ENCODE measurements at places on chromosomes 6 and 20. TPM values are rescaled to one million over a fixed set of nuclear protein-coding genes. Genes with fewer than 3 reads are reported as not detected.

DNA sequence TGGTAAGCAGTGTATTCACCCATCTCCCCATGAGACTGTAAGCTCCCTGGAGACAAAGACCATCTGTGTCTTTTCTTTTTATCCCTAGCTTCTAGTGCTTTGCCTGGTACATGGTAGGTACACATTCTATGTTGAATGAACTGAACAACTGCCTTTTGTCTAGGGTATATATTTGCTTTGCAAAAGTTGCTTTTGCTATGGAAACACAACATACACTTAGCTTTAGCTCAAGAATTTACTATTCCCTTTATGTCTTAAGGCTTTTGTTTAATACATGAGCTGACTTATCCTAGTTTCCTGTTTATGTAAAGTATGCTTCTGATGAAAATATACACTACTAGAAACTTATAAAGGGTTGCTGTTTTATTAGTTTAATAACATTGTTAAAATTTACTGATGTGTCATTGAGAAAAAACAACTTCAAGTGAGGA, 198.2 kb downstream of the PRL start:
- no peak for DNase-seq

CLPSL1 gene
- not detected for total RNA-seq

DNA sequence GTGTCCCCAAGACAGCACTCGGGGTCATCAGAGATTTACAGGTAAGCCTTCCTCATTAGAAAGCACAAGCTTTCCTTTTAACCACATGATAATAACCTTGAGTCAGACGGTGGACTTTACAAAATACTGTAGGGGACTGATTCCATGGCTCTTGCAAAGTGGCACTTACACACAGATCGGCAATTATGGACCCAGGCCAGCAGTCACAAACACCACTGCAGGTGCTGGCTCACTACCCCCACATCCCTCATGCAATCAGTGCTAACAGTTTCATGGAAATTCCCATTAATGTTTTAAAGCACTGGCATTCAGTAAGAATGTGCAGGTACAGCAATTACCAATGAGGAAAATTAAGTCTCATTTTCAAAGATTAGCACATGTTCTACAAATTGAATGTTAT, 516.5 kb downstream of the PRKN start:
- no peak for DNase-seq

FAM217A gene
- not detected for total RNA-seq

GRCh38 chr6:98946266-98946878, 1.4 kb downstream of the FBXL4 start:
- no peak for DNase-seq

DNA sequence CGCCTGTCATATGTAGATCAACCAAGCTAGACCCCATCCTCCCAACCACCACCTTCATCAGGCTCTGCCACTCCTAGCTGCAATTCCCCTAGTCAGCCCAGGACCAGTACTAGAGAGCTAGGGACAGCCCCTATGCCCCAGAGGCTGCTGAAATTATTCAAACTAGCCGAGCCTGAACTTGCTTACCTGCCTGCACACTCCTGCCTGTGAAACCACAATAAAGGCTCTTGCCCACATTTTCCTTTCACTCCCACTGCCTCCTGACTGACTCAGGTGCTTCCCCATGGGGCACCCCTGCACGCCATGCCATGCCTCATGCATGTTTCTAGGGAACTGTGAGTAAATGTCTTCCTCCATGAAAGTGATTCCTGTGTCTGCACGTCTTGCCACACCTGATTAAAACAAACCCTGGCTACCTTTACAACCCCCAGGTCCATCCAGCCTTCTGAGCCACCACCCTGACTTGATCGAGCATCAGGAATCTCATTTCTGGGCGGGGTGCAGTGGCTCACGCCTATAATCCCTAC, 66.5 kb upstream of the IER3 start:
- DNase-seq: no peak

- DNase-seq: no peak
Measured at GRCh38 chr6:125259354-125259736, 42.4 kb downstream of the HDDC2 start.

- DNase-seq: no peak
Measured at GRCh38 chr6:49556429-49556837, 6.0 kb downstream of the C6orf141 start.

GRCh38 chr6:42316981-42317380, 99.3 kb upstream of the MRPS10 start:
- no peak for DNase-seq

GRCh38 chr6:100751590-100751989, 129.5 kb downstream of the ASCC3 start:
- no peak for DNase-seq

GRCh38 chr6:138537106-138537505, 37.8 kb upstream of the NHSL1 start:
- no peak for DNase-seq

BMP5 gene
- total RNA-seq: not detected

GRCh38 chr6:6891949-6892461, 215.8 kb upstream of the RREB1 start:
- DNase-seq: no peak

PRL gene
- total RNA-seq: not detected

GRCh38 chr6:112933947-112934346, 586.8 kb downstream of the RFPL4B start:
- DNase-seq: no peak

DNA sequence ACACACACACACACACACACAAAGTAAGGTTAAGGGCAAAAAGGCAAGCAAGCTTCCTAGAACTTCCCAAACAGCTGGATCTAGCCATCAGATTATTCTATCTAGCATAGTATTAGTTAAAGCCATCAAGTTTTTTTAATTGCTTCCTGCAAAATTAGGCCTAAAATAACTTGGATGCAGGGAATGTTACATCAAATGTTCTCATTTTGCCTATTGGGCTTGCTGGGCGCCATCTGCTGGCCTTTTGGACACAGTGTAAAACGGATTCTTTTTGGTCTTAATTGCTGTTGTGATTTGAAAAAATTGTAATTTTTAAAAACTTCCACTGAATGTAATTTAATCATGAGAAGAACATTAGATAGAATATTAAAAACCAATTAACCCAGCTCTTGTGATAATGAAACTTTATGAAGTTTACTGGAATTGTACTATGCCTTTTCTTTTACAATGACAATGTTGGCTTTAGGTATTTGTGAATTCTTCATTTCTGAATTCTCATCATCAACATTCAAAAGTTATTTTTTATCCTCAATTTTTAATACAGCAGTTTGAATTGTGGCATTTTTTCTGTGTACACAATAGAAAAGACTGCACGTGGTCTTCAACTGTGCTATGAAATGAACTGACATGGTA, 6.8 kb downstream of the MKKS start:
- DNase-seq: no peak

GRCh38 chr6:161772176-161772575, 498.3 kb upstream of the AGPAT4 start:
- DNase-seq: no peak

DNA sequence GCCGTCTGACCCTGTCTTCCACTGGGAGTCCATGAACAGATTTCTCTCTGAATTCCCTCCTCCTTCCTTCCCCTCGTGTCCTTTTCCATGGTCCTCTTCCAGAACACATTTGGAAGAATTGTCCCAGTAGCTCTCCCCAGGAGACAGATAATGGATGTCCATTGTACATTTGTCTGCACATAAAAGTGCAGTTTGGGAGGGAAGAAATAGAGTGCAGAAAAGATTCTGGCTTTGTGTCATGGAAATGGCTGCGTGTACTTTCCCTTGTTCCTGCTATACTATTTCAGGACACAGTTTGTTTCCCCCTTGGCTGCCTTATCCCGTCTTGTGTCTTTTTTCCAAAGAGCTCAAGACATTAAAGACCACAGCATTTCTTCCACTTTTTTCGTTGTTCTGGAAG, 127.6 kb downstream of the SYNDIG1 start:
- no peak for DNase-seq

DNA sequence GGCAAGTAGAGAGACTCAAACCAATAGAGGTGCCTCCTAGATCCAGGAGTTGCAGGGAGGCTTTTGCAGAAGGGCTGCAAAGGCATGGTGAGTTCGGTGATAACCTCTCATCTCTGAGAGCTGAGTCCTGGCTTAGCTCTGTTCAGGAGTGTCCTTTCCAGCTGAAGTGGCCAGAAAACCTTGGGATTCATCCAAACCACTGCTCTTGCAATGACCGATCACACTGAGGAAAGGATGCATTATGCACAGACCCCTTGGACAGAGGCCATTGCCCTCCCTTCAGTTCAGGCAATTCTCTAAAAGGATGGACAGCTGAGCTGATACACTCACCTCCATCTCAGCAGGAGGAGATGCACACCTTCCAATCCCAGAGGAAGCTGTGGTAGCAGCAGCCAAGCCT, 158.8 kb upstream of the ENPP5 start:
- DNase-seq: no peak

DNA sequence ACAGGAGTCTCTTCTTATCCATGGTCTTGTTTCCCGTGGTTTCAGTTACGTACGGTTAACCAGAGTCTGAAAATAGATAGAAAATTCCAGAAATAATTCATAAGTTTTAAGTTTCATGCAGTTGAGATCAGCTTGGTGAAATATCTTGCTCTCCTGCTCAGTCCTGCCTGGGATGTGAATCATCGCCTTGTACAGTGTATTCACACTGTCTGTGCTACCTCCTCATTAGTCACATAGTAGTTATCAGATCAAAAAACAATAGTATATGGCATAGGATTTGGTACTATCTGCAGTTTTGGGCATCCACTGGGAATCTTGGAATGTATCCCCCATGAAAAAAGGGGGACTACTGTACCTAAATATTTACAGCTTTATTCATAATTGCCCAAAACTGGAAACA, 22.7 kb upstream of the MOCS1 start:
- no peak for DNase-seq

HSPA12B gene
- 0.26 TPM for total RNA-seq

GRCh38 chr6:100453701-100454521, 10.8 kb downstream of the SIM1 start:
- DNase-seq: no peak

DNA sequence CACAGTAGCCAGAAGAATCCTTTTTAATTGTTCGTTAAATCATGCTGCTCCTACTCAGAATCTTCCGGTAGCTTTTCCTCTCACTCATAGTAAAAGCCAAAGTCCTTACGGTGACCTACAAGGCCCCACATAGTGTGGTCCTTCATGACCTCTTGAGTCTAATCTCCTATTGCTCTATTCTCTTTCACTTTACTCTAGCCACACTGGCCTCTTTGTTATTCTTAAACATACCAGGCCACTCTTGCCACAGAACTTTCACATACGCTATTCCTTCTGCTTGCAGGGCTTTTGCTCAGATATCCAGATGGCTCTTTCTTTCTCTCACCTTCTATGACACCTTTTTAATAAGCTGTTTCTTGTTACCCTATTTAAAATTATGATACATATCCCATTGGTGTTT, 25.7 kb downstream of the ZNF391 start:
- DNase-seq: no peak

- DNase-seq: no peak
Measured at GRCh38 chr20:58636983-58637421, 14.1 kb upstream of the STX16 start.

DNA sequence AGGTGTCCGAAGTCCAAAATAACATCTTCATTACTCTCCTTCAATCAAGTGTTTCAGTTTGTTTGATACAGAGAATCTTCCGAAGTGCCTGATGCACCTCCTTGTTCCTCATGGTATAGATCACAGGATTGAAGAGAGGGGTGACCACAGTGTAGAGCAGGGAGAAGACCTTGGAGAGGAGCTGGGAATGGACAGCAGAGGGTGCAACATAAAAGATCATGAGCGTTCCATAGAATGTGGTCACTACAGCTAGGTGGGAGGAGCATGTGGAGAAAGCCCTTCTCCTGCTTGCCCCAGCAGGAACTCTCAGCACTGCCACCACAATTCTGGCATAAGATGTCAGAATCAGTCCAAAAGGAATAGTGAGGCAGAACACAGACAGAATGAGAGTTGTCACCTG, 11.9 kb downstream of the OR12D1 start:
- DNase-seq: no peak

GRCh38 chr6:84771125-84771755, 6.8 kb upstream of the TBX18 start:
- no peak for DNase-seq

DNA sequence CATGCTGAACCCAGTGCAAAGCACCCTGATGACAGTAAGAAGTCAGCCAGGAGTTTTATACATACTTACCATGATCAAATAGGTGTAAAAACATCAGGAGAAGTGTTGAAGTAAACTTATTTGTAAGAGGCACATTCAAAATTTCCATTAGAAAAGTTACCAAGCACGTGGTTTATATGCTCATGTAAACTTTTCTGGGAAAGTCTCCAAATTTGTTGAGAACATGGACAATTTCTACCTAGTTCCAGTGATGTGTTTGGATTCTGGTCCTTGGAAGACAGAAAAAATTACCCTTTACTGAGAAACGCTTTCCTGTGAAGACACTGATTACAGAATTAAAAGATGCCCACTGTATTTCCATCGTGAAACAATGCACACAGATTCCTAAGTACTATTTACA, 288.9 kb upstream of the CDH4 start:
- DNase-seq: no peak

- DNase-seq: no peak
Measured at GRCh38 chr20:4926531-4927156, 74.7 kb downstream of the SLC23A2 start.

DNA sequence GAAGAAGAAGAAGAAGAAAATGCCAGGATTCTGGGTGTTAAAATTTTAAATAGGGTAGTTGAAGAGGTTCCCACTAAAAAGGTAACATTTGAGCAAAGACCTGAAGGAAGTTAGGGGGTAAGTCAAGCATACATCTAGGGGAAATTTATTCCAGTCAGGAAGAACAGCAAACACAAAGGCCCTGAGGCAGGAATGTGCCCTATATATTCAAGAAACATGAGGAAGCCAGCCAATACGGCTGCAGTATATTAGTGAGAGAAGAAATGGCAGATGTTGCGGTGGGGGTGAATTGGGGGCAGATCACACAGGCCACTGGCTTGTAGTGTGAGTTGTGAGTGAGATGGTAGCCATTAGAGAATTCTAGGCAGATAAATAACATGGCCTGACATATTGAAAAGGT, 6.0 kb downstream of the ZNF76 start:
- DNase-seq: no peak

C6orf136 gene
- total RNA-seq: 11.5 TPM

MAPK13 gene
- 0.48 TPM for total RNA-seq

DNAH8 gene
- total RNA-seq: 0.05 TPM

Data from chondrocyte (in vitro differentiated cells).